ENCODE measurements at places on chromosomes 5 and 9.

GRCh38 chr9:4334410-4334813 is 34.5 kb upstream of the GLIS3 start:
- no peak for DNase-seq

DNA sequence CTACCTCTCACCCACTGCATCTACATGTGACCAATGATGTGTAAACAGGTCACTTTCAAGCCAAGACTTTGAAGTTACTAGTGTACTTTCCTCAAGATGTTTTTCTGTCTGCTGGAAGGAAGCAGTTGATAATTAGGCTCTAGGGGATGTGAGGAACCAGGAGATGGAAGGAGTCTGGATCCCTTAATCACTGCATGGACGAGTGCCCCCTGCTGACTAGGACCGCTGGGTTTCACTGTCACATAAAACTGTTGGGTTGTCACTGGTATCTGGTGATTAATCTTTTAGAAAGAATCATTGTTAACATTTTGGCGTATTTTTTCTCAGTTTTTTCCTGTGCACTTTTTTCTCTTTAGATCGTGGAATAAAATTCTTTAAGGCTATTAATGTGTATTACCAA is 79.5 kb downstream of the SREK1 start:
- DNase-seq = peak; percentile 39

- DNase-seq = no peak
These were observed 40.2 kb downstream of the ZNF474 start for GRCh38 chr5:122169350-122170103.

DNA sequence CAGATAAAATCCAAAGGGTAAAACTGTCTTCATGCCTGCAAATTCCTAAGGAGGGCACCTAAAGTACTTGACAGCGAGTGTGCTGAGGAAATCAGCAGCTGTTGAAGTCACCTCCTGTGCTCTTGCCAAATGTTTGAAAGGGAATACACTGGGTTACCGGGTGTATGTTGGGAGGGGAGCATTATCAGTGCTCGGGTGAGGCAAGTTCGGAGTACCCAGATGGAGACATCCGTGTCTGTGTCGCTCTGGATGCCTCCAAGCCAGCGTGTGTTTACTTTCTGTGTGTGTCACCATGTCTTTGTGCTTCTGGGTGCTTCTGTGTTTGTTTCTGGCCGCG is 727 bp upstream of the ADRB2 start:
- DNase-seq = no peak

DNA sequence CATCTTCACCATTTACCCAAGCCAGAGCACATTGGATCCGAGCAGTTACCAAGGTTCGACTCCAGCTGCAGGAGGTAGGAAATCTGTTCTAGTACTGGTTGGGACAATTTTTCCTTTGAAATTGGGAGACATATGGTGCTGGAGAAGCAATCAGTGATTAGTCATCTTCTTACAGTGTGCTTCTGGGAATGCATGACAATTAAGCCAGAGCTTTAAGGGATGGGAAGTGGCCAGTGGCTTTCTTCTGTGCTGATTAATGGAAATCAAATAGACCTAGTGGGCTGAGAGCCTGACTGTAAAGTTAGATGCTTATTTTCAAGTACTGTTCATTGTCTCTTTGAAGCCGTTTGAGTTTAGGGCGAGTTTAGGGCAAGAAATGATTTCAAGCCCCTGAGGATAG is 152.1 kb downstream of the UNC13B start:
- no peak for DNase-seq

DNA sequence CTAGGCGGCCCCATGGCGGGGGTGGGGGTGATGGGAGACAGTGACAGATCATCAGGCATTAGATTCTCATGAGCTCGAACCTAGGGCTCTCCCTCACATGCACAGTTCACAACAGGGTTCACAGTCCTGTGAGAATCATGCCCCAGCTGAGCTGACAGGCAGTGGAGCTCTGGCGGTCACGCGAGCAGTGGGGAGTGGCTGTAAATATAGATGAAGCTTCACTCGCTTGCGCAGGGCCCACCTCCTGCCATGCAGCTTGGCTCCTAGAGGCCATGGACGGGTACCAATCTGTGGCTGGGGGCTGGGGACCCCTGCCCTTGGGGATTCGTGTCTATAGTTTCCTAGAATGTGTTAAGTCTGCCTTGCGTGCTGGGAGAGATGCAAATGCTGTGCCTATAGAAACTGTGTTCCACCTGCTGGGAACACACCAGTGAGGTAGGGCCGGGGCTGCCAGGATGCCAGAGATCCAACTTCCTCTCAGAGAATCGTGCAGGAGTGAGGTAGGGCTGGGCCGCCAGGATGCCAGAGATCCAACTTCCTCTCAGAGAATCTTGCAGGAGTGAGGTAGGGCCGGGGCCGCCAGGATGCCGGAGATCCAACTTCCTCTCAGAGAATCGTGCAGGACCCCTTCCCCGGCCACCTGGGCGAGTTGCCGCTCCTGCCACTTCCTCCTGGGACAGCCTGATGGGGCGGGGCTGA is 14.1 kb upstream of the EXOC3 start:
- no peak for DNase-seq

DNA sequence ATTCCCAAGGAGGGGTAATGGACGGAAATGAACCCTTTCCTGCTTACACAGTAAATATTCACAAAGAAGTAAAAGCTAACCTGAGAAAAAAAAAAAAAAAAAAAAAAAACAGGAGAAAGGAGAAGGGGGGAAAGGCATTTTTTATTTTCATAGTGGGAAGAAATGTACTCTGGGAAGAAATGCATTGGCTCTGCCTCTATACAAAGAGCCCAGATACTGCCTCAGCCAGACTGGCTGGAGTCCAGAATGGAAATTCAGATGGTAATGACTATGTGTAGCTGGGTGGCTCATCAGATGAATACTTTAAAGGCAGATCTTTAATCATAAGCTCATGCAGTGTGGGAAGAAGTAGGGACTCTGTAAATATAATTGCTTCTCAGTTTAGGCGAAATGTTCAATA is 124.9 kb upstream of the ZNF608 start:
- DNase-seq = no peak

GRCh38 chr9:124502711-124503702 is 4.2 kb downstream of the NR5A1 start:
- no peak for DNase-seq

- DNase-seq = no peak
These were observed 435.7 kb upstream of the RIOK2 start for GRCh38 chr5:97618721-97619120.

- no peak for DNase-seq
These were observed 526 bp upstream of the STXBP1 start for GRCh38 chr9:127611603-127611898.

DNA sequence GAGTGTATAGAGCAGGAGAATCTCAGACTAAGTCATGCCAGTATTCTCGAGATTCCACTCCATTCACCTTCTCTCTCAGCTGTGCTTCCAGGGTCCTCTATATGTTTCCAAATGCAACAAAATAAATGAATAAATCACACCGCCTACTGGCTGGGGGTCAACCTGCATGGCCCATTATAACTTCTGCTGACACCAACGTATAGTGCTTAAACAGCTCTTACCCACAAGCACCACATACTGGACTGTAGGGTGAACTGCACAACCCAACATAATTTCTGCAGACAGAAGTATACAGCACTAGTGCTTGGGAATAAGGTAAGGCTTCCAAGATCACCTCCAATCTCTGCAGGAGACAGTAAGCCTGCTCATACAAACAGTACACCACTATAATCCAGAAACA is 33.1 kb upstream of the HTR4 start:
- peak; percentile 49 for DNase-seq

GRCh38 chr5:8188874-8189565 is 320.1 kb downstream of the MTRR start:
- no peak for DNase-seq

DNA sequence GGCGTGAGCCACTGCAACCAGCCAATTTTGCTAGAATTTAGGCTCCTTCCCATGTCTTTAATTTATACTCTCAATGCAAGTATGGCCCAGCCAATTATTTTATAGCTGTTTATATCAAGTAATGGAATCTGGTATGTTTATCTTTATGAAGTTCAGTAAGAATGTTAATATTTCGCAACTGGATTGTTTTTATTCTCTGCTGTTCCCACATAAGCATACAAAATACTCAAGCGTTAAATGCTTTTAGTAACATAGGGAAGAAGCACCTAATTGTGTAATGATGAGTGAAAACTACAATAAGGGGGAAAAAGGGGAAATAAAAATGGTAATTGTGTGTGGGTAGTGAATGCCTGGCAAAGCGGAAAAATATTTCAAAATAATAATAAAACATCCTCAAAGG is 21.3 kb downstream of the PWWP2A start:
- DNase-seq = no peak

- DNase-seq = peak; percentile 61
These were observed 278.6 kb downstream of the SPOCK1 start for GRCh38 chr5:137220523-137220927.

DNA sequence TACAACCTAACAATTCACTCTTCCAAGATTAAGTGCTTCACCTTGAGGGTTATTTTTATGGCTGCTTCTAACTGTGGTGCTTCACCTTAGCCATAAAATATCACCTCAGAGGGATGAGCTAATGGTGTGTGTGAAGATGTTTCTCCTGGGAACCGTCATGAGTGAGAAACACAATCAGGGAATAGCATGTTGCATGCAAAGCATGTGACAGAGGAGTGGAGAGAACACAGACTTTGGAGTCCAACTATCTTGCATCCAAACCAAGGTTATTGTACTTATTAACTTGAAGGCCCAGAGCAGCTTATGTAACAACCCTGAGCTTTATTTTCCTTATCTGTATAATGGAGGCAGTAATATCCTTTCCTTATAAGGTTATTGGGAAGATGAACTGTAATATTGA is 1089.0 kb upstream of the DMAC1 start:
- DNase-seq = no peak

DNA sequence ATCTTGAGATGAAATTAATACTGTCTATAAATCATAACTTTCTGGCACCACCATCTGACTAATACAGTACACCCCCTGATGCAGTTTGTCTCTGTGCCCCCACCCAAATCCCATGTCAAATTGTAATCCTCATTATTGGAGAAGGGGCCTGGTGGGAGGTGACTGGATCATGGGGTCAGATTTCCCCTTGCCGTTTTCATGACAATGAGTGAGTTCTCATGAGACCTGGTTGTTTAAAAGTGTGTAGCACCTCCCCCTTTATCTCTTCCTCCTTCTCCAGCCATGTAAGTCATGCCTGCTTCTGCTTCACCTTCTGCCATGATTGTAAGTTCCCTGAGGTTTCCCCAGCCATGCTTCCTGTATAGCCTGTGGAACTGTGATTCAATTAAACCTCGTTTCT is 78.7 kb upstream of the CDH6 start:
- DNase-seq = no peak

DNA sequence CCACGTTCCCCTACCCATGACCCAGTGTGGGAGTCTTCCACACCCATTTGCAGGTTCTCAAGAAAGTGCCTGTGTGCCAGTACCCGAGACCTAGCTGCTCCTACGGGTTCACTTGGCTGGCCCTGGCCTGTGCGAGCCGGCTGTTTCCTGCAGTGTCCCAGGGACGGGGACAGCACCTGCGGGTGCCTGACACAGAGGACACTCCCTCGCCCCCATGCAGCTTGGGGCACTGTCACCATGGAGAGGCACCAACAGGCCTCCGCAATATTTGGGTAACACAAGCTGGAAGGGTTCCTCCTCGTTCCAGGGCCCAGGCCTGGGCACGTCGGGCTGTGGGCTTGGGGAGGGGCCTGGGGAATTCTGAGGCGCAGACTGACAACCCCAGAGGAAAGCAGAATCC is 41.4 kb downstream of the DUSP1 start:
- DNase-seq = no peak

GRCh38 chr5:170141636-170142035 is 35.9 kb downstream of the FOXI1 start:
- DNase-seq = no peak

DNA sequence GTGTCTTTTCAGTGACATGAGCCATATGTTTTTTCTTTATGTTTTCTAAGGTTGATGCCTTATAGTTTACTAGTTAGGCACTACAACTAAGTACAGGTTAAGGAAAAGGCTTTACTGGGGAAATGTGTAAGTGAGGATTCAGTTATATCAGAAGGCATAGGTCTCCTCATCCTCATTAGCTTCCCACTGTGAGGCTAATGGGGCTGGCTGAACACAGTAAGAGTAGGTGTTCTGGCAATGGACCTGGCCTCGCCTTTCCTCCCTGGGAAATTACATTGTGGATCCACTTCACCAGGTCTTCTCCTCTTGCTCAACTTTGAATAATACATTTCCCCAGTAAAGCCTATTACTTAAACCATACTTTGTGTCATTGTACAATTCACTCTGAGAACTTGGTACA is 225.5 kb downstream of the PTPRD start:
- DNase-seq = no peak

DNA sequence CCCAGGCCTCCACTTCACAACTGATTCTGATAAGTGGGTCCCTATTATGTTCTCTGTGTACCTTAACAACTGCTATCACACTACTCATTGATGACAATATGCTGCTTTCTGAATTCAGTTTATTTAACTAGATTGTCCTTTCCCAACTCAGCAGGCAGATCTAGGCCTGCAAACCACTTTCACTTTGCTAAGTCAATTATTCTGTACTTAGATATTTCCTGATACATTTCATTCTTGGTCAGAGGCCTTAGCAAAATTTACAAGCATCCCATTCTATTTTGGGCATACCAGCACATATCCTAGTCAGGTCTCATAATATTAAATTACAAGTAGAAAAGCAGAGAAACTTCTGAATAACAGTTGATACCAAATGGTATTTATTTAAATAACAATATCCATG is 235.7 kb upstream of the HAPLN1 start:
- DNase-seq = no peak

DNA sequence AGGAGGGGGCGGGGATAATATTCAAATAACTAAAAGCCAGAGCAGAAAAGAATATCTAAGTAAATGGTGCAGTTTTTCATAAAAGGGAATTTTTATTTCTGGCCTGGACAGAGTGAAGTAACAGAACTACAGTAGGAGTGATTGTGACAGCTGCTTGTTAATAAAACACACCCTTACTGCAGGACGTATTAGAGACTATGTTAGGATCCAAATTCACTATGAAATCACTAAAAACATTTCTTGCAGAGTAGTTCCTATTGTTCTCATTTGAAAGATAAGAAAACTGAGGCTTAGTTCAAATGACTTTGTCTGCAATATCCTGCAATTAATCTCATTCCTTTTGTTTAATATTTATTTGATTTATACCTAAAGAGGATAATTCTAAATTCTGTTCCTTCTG is 39.5 kb downstream of the FAM174A start:
- DNase-seq = no peak

GRCh38 chr9:111904891-111905291 is 8.3 kb downstream of the UGCG start:
- DNase-seq = no peak

GRCh38 chr5:151699071-151699901 is 12.6 kb upstream of the SPARC start:
- DNase-seq = no peak

DNA sequence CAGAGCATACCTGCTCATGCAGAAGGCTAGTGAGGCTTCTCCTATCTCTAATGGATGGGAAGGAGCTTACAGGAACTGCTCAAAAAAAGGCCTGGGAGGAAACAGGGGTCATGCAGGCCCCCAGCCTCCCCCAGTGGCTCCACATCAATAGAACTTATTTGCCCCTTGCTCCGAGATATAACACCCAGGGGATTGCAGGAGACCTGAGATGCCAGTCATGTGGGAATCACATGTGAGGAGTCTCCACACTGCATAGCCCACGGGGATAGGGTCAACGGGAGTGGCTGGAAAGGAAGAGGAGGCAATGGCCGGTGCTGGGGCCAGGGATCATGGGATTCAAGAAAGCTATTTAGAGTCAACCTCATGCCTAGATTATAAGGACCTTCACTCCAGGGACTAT is 76.2 kb downstream of the NRG2 start:
- DNase-seq = no peak

GRCh38 chr5:1847056-1847455 is 35.7 kb downstream of the IRX4 start:
- DNase-seq = no peak

GRCh38 chr5:172688349-172689217 is 47.5 kb downstream of the NEURL1B start:
- DNase-seq = no peak
